ENCODE measurements at places on chromosomes 7 and 10. TPM values are rescaled to one million over a fixed set of nuclear protein-coding genes. Genes with fewer than 3 reads are reported as not detected.

DNA sequence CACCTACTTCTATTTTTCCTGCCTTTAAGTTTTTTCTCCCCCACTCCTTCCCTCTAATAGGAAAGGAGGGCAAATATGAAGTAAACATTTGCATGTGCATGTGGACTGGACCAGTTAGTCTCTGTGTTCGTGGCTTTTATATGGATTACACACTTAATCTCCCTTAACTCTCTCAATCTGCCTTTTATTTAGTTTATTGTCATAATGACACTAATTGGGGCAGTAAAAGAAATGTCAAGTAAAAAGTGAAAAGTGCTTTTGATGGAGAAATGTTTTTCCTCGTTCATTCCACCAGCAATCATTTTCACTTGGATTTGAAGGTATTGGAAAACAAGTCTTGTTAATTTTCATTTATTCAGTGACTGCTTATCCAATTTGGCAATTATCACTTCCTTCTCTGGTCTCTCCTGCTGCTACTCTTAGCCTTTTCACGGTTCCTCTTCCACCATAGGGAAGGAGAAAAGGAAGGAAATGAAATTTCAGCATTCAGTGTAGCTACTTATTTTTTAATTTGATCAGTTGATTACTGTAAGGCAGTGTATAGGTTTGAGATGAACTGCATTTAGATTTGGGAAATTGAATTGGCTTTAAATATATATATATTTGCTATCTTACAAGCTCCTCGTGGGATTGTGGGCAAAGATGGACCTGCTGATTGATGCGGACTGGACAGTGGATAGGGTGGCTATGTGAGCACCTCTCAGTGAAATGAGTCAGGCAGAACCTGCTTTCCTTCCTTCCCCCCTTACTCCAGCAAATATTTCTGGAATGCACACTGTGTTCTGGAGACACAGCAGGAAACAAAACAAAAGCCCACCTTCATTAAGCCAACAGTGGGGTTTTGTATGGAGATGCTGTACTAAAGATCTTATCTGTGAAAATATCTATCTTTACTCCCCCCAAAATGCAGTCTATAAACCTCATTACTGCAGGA, 77.5 kb downstream of the LRRC4 start:
- DNase-seq = no peak

GRCh38 chr10:28047061-28047460, 48.2 kb upstream of the ODAD2 start:
- no peak for DNase-seq

DNA sequence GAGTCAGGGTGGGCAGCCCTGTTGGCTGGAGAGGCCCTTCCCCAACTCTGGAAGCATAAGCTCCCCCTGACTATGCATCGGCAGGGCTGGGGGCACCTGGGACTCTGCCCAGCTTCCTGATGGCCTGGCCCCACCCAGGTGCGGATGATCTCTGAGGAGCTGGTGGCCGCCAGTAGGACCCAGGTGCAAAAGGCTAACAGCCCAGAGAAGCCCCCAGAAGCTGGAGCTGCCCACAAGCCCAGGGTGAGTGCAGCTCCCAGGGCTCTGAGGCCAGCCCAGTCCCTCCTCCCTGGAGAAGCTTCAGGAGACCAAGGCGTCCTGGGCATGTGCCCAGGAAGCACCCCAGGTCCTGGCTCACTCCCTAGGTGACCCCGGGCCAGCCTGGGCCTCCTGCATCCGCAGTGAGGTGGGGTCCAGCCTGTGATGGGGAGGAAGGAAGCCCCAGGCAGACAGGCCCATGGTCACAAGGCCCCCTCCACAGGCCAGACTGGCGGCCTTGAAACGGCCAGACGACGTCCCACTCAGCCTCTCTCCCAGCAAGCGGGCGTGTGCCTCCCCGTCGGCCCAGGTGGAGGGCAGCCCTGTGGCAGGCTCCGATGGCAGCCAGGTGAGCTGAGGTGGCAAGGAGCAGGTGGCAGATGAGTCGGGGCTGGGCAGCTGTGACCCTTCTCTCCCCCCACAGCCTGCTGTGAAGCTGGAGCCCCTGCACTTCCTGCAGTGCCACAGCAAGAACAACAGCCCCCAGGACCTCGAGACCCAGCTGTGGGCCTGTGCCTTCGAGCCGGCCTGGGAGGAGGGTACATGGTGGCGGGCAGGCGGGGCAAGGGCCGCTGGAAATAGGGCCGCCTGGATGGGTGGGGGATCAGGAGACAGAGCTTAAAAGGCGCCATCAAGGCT, 3.0 kb downstream of the LRWD1 start:
- DNase-seq = no peak

- no peak for DNase-seq
Measured at GRCh38 chr10:58932577-58933314, 243.7 kb upstream of the PHYHIPL start.

DNA sequence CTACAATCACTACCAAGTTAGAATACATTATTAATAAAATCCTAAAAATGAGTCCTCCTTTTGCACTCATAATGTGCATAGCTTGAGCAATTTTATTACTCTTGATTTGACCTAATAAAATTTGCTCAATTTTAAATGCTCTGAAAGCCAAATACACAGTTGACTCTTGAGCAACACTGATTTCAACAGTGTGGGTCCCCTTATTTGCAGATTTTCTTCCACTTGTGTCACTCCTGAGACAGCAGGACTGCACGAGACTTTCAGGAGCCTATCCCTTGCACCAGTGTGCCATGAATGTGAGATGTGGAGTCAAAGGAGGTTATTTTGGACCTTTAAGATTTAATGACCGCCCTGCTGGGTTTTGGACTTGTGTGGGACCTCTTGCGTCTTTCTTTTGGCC, 23.2 kb downstream of the RNF216 start:
- DNase-seq = no peak

DNA sequence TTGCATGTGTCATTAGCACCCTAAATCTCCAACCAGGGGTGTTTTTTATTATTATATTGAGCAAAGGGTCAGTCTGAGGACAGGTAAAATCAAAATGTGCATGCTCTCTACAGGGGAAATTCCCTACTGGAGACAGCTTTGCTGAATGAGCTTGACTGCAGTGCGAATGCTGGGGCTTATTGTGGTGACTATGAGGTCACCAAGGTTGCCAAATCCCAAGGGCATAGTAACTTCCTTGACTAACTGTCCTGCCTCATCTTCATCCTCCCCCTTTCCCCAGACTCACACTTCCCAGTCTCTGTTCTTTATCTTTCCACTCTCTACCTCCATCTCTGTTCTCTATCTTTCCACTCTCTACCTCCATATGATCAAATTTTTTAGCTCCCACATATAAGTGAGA, 22.9 kb upstream of the AOC1 start:
- no peak for DNase-seq

DNA sequence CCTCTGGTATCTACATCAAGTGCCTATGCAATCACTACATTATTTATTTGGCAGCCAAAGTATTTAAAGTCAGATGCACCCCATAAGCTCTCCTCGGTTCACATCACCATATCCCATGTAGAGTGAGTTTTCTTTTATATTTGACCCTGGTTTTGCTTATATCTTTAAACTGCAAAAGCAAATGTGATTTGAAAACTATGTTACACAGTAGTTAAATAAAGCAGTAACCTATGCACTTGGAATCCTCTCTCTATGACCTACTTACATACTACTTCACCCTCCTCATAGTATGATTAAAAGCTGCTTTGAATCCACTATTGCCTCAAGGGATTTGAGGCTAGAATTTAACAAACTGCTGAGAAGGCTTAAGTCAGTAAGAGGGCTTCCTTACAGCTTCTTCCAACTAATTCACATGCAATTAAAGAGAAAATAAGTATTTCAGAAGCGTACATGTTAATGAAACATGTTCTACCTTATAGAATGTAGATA, 2.2 kb upstream of the CELF2 start:
- no peak for DNase-seq

DNA sequence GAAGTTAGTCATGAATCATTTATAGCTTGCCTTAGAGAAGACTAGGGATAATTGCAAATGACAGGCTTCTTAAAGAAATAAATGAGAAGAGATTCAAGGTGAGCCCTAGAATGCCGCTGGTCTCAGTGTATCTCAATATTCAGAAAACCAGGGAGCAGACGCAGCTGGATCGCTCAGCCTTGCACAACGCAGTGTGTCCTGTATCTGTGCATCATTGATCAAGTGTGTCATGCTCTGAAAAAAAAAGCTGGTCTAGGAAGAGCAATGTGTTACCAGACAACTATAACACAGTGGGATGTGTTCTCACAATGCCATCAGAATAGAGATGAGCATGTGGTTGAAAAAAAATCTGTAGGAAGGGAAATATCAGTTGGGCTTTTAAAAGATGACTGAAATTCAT, 230.1 kb downstream of the CALN1 start:
- DNase-seq = no peak

GRCh38 chr10:2425320-2425719, 642.0 kb upstream of the PFKP start:
- no peak for DNase-seq

- DNase-seq = no peak
Measured at GRCh38 chr7:103636153-103636552, 190.1 kb upstream of the SLC26A5 start.

DNA sequence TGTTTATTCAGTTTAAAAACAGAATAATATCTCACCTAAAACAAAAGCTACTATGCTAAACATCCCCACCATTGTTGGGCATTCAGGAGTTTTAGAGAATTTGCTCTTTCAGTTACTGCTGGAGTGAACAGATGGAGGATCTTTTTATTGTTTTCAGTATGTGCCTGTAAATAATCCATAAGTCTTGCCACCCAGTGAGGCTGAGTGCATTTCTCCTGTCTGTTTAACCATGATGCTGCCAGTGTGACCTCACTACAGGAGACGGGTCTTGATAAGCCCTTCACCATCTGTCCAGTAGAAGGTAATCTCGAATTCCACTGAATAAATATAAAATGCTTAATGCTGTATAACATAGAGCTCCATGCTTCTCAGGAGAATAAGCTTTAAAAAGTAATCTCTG, 430.9 kb downstream of the POM121L12 start:
- no peak for DNase-seq

GRCh38 chr10:784403-785088, 95.1 kb upstream of the DIP2C start:
- peak; percentile 36 for DNase-seq

DNA sequence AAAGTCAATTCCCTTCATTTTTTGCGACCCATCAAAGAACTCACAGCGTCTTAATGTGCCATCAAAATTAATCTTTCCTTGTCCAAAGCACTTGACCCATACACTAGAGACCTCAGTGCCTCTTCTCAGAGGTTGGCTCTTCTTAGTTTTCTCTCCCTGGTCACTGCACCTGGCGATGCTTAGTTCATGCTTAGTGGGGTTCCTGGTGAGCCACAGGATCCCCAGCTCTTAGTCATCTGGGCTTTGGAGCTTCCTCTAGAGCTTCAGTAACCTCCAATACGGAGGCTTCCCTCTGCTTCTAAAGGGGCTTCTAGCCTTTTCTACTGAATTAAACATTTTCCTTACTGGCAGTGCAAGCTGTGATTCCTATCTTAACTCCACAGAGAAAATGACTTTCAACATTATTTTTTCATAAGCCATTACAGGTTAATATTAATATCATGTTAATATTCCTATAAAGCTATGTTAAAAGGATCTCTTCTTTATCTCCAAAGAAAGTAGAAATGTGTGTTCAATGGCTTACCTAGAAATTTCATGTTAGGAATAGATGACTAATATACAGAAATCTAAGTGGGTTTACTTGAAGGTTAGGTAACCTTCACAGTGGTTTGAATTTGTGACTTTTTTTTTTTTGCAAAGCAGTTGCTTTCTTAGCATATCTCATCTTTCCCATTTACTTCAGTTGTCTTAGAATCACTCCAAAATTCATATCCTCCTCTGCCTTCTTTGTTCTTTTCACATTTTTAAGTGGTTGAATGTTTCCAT, 295.2 kb downstream of the CAMK1D start:
- no peak for DNase-seq

DNA sequence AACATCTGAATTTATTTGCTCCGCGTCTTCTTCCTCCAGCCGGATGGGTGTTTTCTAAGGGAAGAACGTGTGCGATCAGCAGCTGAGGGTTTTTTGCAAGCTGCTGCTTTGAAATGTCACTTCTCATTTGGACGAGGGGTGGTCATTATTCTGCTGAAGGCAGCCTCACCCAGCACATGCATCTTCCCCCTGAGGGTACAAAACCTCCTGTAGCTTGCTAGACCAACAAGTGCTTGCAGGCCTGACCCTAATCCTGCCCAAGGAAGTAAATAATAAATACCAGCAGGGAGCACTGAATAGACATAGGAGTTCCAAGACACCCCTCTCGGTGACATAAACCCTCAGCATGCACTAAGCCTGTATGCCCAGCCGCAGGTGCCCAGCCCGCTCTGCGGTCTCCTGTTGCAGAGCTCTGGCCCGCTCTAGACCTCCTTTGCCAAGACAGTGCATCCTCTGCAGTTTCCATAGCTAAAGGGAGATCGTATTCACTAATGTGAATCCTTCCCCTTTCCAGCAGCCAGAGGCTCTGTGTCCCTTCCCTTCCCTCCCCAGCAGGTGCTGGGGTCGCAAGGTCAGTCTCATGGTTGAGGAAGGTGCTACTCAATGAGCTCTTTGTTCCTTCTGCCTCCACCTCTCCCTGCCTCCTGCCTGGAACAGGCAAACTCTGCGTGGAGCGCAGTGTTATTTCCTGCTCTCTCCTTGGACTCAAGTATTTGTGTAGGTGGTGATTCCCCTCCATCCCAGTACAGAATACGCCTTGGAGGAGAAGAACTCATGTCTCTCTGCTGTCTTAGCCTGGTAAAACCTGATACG, 36.6 kb downstream of the SBDS start:
- DNase-seq = no peak

DNA sequence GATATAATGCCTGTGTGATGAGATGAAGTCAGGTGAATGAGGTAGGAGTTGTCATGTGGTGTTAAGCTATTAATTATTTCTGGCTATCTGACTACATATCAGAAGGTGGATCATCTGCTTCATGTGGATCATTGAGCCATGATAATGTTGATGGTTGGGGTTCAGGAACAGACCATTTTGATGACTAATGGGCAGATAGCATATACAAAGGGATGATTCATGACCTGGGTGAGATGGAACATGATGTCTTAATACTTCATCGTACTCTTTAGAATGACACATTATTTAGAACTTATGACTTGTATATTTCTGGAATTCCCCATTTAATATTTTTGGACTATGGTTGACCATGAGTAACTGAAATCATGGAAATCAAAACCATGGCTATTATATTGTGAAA, 155.1 kb downstream of the OR13A1 start:
- DNase-seq = no peak

DNA sequence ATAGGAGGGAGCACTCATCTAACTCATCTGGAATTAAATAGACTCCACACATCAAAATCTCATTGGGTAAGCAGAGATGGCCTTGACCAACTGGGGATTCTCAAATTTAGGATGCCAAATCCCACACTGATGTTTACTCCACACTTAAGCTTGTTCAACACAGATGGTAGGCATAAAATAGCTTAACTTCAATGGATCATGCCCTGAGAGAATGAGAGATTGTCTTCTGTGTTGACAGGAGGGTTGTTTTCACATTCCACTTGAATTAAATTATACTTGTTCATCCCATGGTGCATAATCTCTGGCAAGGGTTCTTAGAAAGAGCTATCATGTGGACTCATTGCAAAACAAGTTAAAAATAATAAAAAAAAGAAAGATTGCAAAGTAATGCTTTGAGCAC, 391.4 kb downstream of the PLXDC2 start:
- no peak for DNase-seq

Gene PMS2
- 14.7 TPM for polyA plus RNA-seq

Gene C10orf105
- not detected for polyA plus RNA-seq

Gene PNLIP
- polyA plus RNA-seq = not detected

Gene RTKN2
- polyA plus RNA-seq = 1.8 TPM

Gene GNGT1
- polyA plus RNA-seq = not detected

Gene SPDYE2B
- polyA plus RNA-seq = not detected

Gene TUBB8
- polyA plus RNA-seq = not detected

Gene RNF148
- polyA plus RNA-seq = not detected

Gene ADRB1
- polyA plus RNA-seq = 0.62 TPM

Gene CHST15
- 5.6 TPM for polyA plus RNA-seq

Gene PLAC9
- not detected for polyA plus RNA-seq

Gene ZNF438
- polyA plus RNA-seq = 2.2 TPM

Measured in A549 (cell line).